ENCODE measurements at places on chromosomes 13 and 19.
A peak's percentile ranks its signal among the peaks of the same experiment; 100 is the strongest.

GRCh38 chr19:1068009-1069001 is 1.3 kb downstream of the ARHGAP45 start:
- DNase-seq: peak; percentile 80

DNA sequence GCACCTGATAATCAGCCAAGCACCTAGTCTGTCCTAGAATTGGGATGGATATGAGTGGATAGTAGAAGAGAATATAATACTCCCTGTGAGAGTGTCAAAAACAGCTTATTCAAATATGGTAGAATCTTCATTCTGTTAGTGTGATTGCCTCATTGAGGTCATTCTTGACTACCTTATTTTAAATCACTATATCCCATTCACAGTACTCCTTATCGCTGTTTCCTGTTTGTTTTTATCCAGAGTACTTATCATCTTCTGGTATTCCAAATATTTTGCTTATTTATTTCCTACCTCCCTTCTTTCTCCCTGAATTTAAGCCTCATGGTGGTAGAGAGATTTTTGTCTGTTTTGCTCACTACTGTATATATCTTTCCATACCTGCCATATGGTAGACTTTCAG is 9.9 kb downstream of the NDFIP2 start:
- no peak for DNase-seq

DNA sequence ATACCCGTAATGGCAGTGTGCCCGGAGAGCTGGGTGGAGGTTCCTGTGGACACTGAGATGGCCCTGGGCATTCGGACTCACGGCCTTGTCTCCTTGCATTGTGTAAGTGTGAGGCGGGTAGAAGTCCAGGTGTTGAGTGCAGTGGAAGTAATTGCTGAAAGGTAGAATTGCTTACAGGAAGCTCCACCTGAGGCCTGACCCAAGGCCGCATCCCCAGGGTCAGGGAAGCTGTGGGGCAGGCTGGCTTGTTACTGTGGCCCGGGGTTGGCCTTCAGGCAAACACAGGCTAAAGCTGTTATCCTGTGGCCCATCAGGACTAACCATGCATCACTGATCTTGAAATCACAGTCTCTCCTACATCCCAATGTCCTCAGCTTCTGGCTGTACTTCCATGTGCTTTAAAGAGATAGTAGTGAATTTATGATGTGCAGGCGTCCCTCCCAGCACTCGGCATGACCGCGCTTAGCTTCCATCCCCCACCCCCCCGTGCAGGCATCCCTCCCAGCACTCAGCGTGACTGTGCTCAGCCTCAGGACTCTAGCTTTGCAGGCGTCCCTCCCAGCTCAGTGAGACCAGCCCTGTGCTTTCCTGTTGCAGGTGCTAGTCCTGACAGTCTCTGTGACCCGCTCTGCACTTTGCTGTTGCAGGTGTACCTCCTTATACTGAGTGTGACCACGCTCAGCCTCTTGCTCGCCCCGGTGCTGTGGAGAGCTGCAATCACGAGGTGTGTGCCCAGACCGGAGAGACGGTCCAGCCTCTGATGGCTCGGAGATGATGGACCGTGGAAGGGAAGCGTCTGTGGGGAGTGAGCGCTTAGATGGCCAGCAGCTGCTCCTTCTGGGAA is 35.6 kb upstream of the TFDP1 start:
- DNase-seq: no peak

DNA sequence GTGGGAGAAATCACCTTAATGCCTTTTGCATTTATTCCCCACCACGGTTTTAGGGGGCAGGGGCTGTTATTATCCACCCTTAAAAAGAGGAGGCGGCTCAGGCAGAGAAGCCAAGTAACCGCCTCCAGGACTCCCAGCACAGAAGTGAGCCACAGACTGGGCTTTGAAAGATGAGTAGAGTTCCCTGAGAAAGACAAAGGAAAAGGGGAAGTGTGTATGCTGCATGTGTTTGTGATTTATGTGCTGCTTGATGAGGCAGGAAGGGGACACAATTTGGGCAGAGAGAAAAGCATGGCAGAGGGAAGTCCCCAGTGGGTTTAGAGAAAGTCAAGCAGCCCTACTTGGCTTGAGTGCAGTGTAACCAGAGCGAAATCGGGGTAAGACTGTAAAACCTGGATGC is 85.0 kb downstream of the DOCK9 start:
- peak; percentile 2 for DNase-seq

- no peak for DNase-seq
These were observed 288.1 kb upstream of the GPC6 start for GRCh38 chr13:92938486-92939020.

DNA sequence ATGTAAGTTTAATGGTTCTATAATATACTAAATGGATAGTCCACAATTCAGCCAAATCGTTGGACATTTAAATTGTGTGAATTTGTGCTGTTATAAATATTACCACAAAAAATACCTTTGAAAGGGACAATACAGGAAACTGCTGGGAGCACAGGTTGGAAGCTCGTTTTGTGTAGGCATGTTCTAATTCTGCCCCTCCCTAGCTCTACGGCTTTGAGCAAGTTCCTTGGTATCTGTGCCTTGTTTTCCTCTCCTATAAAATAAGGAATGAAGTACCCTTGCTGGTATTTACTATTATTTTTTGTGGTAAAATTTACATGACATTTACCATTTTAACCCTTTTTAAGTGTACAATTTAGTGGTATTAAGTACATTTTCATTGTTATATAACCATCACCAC is 102.6 kb upstream of the SLC7A1 start:
- no peak for DNase-seq
